ENCODE measurements at places on chromosomes 7 and 10.

- DNase-seq = no peak
These were observed 101.2 kb downstream of the DNMBP start for GRCh38 chr10:99908512-99908911.

DNA sequence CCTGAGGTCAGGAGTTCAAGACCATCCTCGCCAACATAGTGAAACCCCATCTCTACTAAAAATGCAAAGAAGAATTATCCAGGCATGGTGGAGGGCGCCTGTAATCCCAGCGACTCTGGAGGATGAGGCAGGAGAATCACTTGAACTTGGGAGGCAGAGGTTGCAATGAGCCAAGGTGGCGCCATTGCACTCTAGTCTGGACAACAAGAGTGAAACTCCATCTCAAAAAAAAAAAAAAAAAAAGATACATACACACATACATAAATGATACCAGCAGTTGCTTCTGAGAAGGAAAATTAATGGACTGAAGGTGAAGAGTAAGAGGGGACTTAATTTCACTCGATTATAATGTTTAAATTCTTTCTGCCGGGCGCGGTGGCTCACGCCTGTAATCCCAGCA is 40.2 kb upstream of the PAX2 start:
- no peak for DNase-seq

- no peak for DNase-seq
These were observed 33.4 kb downstream of the ADAP1 start for GRCh38 chr7:921071-921461.

DNA sequence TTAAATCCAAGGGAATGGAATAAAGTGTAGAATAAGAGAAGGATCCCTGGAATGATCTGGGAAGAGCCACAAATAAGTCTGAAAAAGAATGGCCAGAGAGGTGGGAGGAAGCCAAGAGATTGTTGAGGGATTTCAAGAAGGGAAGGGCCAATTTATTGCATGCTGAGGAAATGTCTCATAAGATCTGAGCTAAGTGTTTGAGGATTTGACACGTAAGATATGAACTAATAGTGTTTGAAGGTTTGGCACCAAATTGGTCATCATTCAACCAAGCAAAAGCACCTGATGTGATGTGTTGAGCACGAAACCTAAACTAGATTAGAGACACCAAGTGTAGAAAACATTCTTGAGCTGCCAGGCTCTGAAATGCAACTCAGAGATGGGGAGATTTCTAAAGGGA is 97.9 kb downstream of the TSPAN12 start:
- no peak for DNase-seq

- DNase-seq = no peak
These were observed 179.8 kb downstream of the IPMK start for GRCh38 chr10:58087896-58088295.

DNA sequence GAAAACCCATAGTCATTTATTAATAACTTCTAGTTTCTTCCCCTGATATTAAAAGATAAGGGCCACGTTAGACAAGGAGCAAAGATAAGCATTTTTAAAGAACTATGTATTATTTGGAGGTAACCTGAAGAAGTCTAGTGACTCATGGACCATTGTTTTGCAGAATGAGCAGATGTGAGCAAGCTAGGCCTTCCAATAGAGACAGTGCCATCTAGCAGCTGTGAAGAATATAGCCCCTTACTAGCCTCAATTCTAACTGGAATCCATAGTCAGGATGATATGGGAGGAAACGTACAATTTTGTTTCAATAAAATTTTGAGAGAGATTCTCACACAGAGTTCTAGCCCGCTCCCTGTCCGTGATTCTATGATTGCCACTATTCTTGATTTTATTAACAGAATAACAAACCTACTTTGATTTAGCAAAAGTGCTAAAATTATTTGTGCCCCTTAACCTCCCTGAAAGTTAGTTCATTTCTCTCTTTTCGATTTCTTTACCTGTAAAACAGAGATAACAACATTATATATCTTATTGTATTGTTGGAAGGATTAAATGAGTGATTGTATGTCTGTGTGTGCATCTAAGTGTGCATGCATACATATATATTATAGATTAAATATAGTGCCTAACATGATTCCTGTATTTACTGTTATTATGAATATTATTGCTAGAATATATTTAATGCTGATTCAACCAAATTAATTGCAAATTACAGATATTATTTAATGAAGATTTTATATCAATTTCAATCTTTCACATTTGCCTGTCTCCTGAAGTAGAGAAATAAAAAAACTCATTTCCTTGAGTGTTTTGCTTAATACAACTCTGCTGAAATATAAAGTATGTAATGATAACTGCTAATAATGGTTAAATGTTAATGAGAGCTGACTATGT is 22.7 kb downstream of the FAM237B start:
- DNase-seq = no peak

GRCh38 chr7:77383333-77383740 is 32.8 kb downstream of the GSAP start:
- no peak for DNase-seq

- no peak for DNase-seq
These were observed 297.5 kb upstream of the NRP1 start for GRCh38 chr10:33631991-33632390.

- DNase-seq = no peak
These were observed 289.3 kb downstream of the PTEN start for GRCh38 chr10:88152728-88153133.

All from amygdala (tissue), 56 donors.